ENCODE measurements at places on chromosomes 2 and 18.

GRCh38 chr2:123513351-123513750, 511.7 kb upstream of the CNTNAP5 start:
- no peaks in the 10 kb centered on the region for H3K4me1 ChIP-seq
- no peak for DNase-seq
- H3K36me3 ChIP-seq: no peaks in the 10 kb centered on the region
- no peaks in the 10 kb centered on the region for H3K27me3 ChIP-seq
- H3K4me3 ChIP-seq: no peak overlapping the region

- H3K27me3 ChIP-seq: no peaks in the 10 kb centered on the region
- H3K4me1 ChIP-seq: no peaks in the 10 kb centered on the region
- H3K27ac ChIP-seq: no peak overlapping the region
- DNase-seq: no peak
Measured at GRCh38 chr2:202530038-202530437, 104.7 kb upstream of the FAM117B start.

- no peak for DNase-seq
- H3K27me3 ChIP-seq: no peaks in the 10 kb centered on the region
- no peak overlapping the region for H3K27ac ChIP-seq
- H3K4me3 ChIP-seq: no peak overlapping the region
Measured at GRCh38 chr2:64601034-64601754, 52.5 kb downstream of the SERTAD2 start.

GRCh38 chr2:28128281-28128950, 237.9 kb downstream of the BABAM2 start:
- H3K27me3 ChIP-seq: no peaks in the 10 kb centered on the region
- DNase-seq: no peak
- H3K36me3 ChIP-seq: no peaks in the 10 kb centered on the region
- no peaks in the 10 kb centered on the region for H3K4me1 ChIP-seq
- H3K27ac ChIP-seq: no peak overlapping the region

- no peak overlapping the region for H3K4me3 ChIP-seq
- no peak for DNase-seq
- no peaks in the 10 kb centered on the region for H3K27me3 ChIP-seq
- H3K36me3 ChIP-seq: no peaks in the 10 kb centered on the region
Measured at GRCh38 chr2:172623249-172623965, 67.5 kb downstream of the PDK1 start.

GRCh38 chr2:201950606-201951005, 83.0 kb upstream of the FZD7 start:
- H3K27ac ChIP-seq: no peak overlapping the region
- H3K4me1 ChIP-seq: peaks cover 8% of the 10 kb centered on the region
- DNase-seq: no peak
- peaks cover 7% of the 10 kb centered on the region for H3K27me3 ChIP-seq
- H3K4me3 ChIP-seq: no peak overlapping the region

- DNase-seq: no peak
- H3K4me3 ChIP-seq: no peak overlapping the region
- no peaks in the 10 kb centered on the region for H3K4me1 ChIP-seq
- H3K27ac ChIP-seq: no peak overlapping the region
- H3K36me3 ChIP-seq: no peaks in the 10 kb centered on the region
Measured at GRCh38 chr2:198483051-198483450, 678.7 kb downstream of the PLCL1 start.

DNA sequence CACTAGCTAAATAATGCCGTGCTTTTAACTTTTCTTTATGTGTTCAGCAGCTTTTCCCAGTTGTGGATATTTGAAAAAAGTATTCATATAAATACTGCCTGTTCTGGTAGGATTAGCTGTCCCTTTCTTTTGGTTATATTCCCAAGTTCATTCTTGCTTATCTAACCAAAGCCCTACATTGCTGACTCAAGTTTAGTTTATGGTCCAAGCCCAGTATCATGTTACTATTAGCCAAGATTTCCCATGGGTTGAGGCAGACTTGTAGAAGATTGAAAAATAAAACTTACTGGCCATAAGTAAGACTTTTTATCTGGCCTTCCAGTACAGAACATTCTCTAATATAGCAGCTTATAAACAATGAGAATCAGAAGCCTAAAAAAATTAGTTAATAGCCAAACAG, 49.7 kb upstream of the NFE2L2 start:
- no peaks in the 10 kb centered on the region for H3K4me1 ChIP-seq
- no peaks in the 10 kb centered on the region for H3K36me3 ChIP-seq
- DNase-seq: no peak
- no peak overlapping the region for H3K4me3 ChIP-seq
- H3K27me3 ChIP-seq: no peaks in the 10 kb centered on the region

DNA sequence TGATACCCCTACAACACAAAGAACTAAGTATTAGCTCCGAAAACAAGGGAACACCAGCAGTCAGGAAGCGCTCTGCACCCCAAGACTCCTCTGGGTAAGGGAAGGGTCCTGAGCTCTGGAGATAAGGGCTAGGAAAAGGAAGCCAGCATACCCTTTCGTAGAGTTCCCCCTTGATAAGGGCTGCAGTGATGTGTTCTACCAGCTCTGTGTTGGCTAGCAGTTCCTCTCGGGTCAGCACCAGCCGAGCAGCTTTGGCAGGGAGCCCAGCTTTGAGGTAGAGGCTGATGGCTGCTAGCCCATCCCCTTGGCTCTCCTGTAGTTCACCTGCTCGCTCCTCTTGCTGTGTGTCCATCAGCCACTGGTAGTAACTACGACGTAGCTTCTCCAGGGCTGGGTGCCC, 18.9 kb downstream of the KRTCAP3 start:
- no peak overlapping the region for H3K4me3 ChIP-seq
- H3K27ac ChIP-seq: no peak overlapping the region
- DNase-seq: no peak
- peaks cover 53% of the 10 kb centered on the region for H3K36me3 ChIP-seq

- no peaks in the 10 kb centered on the region for H3K36me3 ChIP-seq
- no peak overlapping the region for H3K27ac ChIP-seq
- DNase-seq: no peak
- H3K4me1 ChIP-seq: no peaks in the 10 kb centered on the region
- no peak overlapping the region for H3K4me3 ChIP-seq
Measured at GRCh38 chr2:221833966-221834365, 261.9 kb upstream of the EPHA4 start.

DNA sequence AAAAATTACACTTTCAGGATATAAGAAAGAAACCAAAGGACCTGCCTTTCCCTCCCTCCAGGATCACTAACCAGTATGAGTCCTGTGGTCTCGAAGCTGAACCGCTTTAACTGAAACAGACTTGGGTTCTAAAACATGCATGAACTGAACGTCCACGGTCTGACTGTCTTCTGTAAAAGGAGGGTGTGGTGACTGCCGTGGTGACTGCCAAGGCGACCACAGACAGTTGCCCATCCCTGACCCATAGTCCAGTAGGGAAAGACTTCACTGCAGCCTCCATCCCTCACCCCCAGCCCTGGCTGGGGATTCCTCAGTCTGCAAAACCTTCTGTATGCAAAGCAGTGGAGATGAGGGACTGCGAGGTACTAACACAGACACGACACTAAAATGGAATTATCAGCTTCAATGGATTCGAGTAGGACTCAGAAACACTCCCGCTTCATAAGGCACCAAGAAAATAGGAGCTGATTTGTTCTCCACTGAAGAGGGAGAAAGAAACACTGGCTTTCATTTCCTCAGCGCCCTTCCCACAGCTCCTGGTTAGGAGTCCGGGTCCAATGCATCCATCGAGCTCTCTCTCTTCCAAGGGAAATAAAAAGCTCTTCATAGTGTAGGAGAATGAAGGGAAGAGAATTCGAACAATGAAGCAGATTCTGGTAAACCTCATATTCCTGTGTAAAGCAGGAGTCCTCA, 197.2 kb downstream of the HDAC4 start:
- no peak overlapping the region for H3K4me3 ChIP-seq
- peak overlapping the region; percentile 70 for H3K27ac ChIP-seq
- no peak for DNase-seq
- H3K4me1 ChIP-seq: peaks cover 52% of the 10 kb centered on the region
- H3K27me3 ChIP-seq: no peaks in the 10 kb centered on the region

DNA sequence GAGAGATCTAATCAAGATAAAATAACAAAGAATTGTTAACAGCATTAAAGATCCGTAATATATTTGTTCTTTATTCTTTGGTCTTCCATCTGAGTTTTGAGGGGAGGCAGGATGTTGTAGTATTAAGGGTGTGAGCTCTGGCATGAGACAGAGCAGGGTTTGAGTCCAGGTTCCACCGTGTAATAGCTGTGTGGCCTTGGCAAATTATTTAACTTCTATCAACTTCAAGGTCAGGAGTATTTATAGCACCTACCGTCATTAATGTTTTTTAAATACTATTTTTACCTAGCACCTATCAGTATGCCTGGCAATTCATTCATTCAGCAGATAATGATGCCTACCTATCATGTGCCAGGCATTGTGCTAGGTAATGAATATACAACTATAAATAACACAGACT, 180.1 kb upstream of the NABP1 start:
- H3K4me3 ChIP-seq: no peak overlapping the region
- H3K36me3 ChIP-seq: no peaks in the 10 kb centered on the region
- peaks cover 14% of the 10 kb centered on the region for H3K4me1 ChIP-seq
- no peak overlapping the region for H3K27ac ChIP-seq

DNA sequence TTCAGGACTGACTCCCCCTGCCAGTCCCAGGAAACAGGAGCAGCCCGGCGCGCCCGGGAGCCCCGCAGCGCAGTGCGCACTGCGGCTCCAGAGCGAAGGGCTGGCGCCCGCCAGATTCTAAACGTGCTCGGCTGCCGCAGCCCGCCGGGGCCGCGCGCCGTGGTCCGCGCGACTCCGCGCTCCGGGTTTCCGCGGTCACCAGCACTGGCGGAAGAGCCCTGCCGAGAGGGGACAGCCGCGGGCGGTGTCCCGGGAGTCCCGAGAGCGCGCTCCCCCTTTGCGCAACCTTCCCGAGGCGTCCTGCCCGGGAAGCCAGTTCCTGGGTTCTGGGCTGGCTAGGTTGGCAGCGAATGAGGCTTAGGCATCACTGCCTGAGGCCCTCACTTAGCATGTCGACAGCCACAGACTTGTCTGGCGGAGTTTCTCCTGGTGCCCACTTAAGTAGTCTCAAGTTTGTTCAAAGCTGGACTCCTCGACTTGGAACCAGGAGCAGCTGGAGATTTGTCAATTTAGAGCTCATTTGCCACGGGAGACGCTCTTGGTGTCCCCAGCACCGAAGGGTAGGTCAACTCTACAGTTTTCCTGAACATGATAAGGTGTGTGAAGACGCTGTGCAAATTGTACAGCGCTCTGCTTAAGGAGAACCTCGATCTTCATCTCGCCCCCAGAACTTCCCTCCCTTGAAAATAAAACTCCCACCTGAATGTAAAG, 1.5 kb upstream of the VSNL1 start:
- peak overlapping the region; percentile 83 for H3K27ac ChIP-seq
- H3K4me1 ChIP-seq: peaks cover 23% of the 10 kb centered on the region
- peaks cover 12% of the 10 kb centered on the region for H3K27me3 ChIP-seq

GRCh38 chr2:140747665-140748064, 1383.2 kb downstream of the LRP1B start:
- no peaks in the 10 kb centered on the region for H3K4me1 ChIP-seq
- H3K27me3 ChIP-seq: no peaks in the 10 kb centered on the region
- no peaks in the 10 kb centered on the region for H3K36me3 ChIP-seq
- H3K27ac ChIP-seq: no peak overlapping the region

GRCh38 chr2:37582481-37583220, 88.8 kb downstream of the CDC42EP3 start:
- H3K27ac ChIP-seq: peak overlapping the region; percentile 20
- DNase-seq: peak; percentile 45
- H3K4me1 ChIP-seq: no peaks in the 10 kb centered on the region
- H3K27me3 ChIP-seq: no peaks in the 10 kb centered on the region
- H3K36me3 ChIP-seq: no peaks in the 10 kb centered on the region

- H3K27me3 ChIP-seq: no peaks in the 10 kb centered on the region
- no peak for DNase-seq
- no peaks in the 10 kb centered on the region for H3K36me3 ChIP-seq
Measured at GRCh38 chr2:48129293-48129950, 223.1 kb upstream of the FBXO11 start.

- H3K4me3 ChIP-seq: no peak overlapping the region
- peaks cover 20% of the 10 kb centered on the region for H3K27me3 ChIP-seq
Measured at GRCh38 chr2:240912878-240913809, 7.0 kb downstream of the CROCC2 start.

GRCh38 chr2:27720004-27720551, 51.4 kb upstream of the MRPL33 start:
- DNase-seq: no peak
- peaks cover 18% of the 10 kb centered on the region for H3K4me1 ChIP-seq
- H3K4me3 ChIP-seq: no peak overlapping the region
- peaks cover 8% of the 10 kb centered on the region for H3K27me3 ChIP-seq
- H3K27ac ChIP-seq: no peak overlapping the region

DNA sequence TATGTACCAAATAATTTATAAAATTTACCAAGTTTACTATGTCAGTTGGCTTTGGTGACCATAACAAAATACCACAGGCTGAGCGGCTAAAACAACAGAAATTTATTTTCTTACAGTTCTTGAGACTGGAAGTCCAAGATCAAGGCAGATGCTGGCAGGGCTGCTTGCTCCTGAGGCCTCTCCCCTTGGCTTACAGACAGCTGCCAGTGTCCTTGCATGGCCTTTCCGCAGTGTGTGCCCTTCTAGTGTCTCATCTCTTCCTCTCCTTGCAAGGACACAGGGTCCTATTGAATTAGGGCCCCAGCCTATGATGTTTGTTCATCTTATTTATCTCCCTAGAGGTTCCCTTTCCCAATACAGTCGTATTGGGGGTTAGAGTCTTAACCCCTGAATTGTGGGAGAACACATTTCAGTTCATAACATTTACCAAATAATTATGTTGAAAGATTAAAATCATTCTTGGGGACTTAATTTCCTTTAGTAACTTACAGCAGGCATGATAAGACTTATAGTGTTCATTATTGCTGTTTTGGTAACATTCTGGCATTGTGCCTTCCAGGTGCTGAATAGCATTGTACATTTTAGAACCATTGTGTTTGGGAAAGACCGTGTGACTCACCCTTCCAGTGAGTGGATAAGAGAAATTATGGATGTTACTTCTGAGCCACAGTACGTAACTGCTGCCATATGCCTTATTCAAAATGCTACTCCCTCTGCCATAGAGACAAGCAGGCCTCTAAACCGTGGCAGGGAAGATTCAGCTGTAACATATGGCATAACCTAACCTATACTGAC, 317.5 kb downstream of the TMX3 start:
- H3K27me3 ChIP-seq: no peaks in the 10 kb centered on the region
- H3K36me3 ChIP-seq: no peaks in the 10 kb centered on the region
- no peaks in the 10 kb centered on the region for H3K4me1 ChIP-seq
- DNase-seq: no peak
- H3K4me3 ChIP-seq: no peak overlapping the region
- no peak overlapping the region for H3K27ac ChIP-seq

DNA sequence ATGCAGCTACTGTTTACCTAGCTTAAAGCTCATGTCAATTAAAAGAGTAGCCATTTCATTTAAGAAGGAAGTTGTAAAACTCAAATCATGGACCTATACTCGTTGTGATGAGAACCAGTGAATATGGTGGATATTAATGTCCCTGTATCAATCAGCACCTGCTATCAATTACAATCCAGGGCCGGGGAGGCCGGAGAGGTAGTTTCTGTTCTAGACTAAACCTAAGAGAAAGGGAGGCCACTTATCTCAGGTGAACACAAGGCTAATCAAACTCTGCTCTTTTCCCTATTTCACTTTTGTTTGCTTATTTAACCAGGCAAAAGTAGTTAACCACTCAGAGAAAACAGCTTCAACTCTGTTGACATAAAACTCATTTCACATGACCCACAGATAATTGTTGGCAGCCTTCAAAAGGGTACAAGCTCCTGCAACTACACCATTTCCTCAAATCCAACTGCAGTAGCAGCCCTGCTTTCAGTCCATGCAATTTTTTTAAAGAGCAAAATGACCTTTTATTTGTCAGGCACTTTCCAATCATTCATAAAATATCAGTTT, 27.8 kb upstream of the SLC9A2 start:
- no peaks in the 10 kb centered on the region for H3K27me3 ChIP-seq
- H3K4me1 ChIP-seq: no peaks in the 10 kb centered on the region
- no peak for DNase-seq
- no peak overlapping the region for H3K27ac ChIP-seq

GRCh38 chr2:64504774-64505720, 19.1 kb upstream of the AFTPH start:
- no peaks in the 10 kb centered on the region for H3K4me1 ChIP-seq
- no peak for DNase-seq

Data from spinal cord (tissue), 10 donors.